Bone marrow (tissue), 2 donors: ENCODE measurements at places on chromosomes 5 and 9.

GRCh38 chr5:55211184-55211874, 15.8 kb downstream of the MCIDAS start:
- DNase-seq = no peak

DNA sequence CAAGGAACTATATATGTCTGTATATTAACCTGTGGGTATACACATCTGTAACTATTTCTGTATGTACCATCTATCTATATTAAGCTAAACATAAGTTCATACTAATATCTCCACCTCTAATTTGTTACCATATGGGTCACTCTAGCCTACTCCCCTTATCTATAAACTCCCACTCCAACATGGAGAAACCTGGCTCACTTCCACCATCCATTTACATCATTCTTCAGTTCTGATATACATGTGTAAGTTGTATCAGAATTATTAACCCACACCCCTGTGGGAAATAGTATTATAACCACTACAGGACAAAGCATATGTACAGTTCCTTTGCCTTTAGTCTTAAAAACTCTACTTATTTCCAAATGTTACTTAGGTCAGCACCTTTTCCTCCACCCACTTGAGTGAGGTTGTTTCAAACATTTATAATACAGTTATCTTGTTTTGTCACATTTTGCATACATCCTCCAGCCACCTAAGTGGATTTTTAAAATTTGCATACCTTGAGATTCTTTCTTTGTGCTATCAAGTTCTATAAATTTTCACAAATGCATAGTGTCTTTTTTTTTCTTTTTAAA, 10.6 kb downstream of the NDFIP1 start:
- DNase-seq = no peak

GRCh38 chr5:180649297-180650039, at the start of gene FLT4:
TSS of gene FLT4 (minus strand) at chr5:180649600. CDS start at chr5:180649545, 55 bp downstream.
- no peak for DNase-seq

GRCh38 chr5:72314571-72315172, 5.4 kb downstream of the MRPS27 start:
- no peak for DNase-seq

DNA sequence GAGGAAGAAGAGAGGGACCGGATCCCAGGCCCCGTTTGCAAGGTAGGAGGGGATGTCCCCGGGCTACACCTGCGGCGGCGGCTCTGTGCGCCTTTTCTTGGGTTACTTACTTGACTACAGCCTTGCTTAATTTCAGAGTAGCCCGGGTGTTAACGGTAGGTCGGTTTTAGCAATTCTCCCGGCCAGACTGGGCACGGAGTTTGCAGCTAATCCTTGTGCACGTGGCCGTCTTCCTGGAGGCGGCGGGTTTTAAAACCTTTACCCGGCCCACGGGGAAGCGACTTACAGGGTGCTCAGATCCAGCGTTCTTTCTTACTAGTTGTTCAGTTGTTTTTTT, 313 bp downstream of the BRIX1 start:
- no peak for DNase-seq

DNA sequence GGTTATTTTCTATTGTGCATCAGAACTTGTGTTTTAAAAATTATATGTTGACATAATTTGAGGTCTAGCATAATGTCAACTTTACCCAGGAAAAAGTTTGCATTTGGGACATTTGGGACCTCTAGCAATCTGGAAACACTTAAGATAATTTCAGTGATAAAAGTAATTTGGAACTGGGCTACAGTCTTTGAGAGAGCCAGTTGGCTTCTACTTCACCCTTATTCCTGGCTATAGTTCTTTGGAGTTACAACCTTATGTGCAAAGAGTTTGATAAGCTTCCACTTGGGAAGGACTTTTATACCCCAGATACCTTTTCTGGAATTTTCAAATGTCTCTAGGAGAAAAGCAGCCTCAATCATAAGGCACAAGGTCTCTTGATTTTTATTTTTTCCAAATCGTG, 139.3 kb downstream of the ARRDC3 start:
- DNase-seq = no peak

- DNase-seq = no peak
These were observed 46.4 kb upstream of the CTNNA1 start for GRCh38 chr5:138706655-138707480.

- DNase-seq = no peak
These were observed 210.1 kb downstream of the EPB41L4A start for GRCh38 chr5:112208699-112209615.

GRCh38 chr5:36820900-36821299, 55.7 kb upstream of the NIPBL start:
- no peak for DNase-seq

GRCh38 chr5:4207486-4207885, 611.9 kb downstream of the IRX1 start:
- DNase-seq = no peak

DNA sequence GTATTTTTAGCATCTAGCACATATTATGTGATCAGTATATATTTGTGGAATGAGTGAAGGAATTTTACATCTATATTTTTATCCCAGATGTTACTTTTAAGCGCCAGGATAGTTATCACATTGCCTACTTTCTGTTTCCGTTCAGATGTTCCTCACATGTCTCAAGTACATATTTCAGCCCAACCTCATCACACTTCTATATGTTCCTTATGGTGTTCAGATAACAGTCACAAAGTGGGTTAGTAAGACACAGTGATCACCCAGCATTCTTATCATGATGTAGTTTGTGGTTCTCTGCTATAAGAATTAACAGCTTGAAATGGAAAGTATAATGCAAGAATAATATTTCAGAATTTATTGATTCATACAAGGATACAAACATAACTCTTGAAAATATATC, 170.0 kb upstream of the RASA1 start:
- DNase-seq = no peak

DNA sequence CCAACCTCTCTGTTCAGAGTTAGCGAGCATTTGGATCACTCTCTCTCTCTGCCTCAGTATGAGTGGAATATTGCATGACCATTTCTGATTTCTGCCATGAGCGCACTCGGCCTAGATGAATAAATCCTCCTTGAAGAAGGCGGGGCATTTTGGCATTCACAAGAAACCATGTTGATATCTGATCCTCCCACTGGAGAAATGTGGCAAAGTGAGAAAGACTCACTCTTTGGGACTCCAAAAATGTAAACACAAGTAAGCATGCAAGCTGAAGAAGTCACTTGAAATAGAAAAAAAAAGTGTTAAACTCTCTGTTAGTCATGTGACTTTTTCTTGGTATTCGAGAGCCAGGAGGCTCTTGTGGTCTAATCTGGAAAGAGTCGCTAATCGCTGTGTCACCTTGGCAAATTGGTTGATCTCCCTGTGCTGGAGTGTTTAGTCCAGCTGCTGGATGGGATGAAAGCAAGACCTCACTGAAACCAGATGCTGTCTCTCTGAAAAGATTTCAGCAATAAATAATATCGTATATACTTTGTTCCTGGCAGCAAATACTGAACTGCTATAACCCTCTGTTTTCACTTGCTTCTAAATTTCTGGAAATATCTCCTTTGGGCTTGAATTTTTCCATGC, 95.5 kb downstream of the GHR start:
- no peak for DNase-seq

- DNase-seq = no peak
These were observed 55.6 kb downstream of the FANCC start for GRCh38 chr9:95261890-95262289.

- DNase-seq = no peak
These were observed 75.7 kb downstream of the WNK2 start for GRCh38 chr9:93259490-93260262.

GRCh38 chr5:146528236-146528635, 12.2 kb upstream of the GPR151 start:
- DNase-seq = no peak

DNA sequence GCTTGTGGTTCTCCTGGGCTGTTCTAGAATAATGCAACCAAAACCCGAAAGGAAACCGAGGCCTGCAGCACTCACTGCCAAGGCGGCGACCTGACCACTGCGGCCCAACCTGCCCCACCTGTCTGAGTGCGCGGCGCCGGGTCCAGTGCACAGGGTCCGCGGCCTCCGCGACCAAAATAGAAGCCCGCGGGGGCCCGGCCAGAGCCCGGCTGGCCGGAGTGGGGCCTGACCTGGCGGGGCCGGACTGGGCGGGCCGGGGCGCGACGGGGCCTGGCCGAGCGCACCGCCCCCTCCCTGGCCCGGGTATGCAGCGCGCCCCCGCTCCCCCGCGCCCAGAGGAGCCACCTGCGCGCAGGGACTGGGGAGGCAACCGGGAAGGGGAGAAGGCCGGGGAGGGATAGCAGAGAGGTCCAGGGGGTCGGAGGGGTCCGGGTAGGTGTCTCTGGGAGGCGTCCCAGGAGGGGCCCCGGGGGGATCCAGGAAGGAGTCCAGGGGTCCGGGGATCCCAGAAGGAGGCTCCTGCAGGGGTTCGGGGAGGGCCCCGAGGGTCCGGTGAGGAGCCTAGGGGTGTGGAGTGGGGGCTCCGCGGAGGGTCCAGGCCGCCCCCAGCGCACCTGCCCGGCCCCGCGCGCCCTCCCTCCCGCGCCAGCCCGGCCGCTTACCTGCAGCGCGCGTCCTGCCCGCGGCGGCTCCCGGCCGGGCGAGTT, 503 bp downstream of the SEMA4D start:
- DNase-seq = no peak

DNA sequence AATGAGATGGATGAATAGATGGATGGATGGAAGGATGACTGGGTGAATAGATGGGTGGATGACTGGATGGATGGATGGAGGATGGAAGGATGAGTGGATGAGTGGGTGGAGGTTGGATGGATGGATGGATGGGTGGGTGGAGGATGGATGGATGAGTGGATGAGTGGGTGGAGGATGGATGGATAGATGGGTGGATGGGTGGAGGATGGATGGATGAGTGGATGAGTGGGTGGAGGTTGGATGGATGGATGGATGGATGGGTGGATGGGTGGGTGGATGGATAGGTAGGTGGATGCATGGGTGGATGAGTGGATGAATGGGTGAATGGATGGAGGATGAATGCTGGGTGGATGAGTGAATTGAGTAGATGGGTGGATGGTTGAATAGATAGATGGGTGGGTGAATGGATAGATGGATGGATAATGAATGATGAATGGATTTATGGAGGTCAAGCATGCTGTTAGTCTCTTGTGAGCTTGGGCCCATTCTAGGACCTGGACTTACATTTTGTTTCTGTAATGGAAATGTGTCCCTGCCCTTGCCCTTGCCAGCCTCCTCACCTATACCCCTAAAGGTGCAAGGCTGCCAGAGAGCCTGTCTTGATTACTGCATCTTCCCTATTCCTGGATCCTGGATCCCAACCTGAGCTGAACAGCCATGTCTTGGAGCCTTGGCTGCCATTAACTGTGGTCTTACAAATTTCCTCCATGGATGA, 159.7 kb upstream of the NFIL3 start:
- DNase-seq = no peak

DNA sequence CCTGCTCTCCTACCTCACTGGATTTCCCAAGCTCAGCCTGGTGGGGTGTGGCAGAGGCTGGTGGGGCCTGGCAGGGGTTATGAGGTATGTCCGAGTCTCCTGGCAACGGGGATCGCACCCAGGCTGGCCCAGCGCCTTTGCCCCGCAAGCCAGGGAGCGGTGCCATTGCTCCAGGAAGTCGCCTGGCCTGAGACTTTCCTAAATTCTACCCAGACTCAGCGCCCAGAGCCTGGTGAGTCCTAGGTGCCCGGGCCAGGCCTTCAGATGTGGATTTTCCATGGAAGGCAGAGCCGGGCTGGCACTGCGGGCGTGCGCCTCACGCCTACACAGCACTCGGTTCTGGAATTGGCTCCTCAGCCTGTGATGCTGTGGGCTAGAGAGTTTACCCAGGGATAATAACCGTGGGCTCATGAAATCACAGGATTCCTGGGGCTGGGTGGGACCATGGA, 155.4 kb upstream of the COL5A1 start:
- DNase-seq = no peak

GRCh38 chr9:114968671-114969070, 38.3 kb upstream of the TNFSF8 start:
- DNase-seq = no peak

DNA sequence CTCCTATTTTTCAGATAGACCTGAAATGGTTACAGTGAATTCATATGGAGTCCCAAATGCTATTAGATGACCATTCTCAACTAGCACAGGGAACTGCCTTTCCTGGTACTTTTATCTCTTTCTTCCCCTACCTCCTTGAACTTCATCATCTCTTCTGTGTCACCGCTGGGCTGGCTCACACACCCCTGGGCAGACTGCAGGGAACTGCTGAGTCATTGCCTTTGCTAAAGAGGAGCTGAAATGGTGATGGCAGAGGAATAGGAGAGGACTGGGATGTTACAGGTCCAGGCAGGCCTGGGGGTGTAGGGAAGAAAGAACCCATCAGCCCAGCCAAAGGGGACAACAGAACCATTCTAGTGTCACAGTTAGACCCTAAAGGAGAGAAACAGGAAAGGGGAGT, 322.3 kb downstream of the ASTN2 start:
- no peak for DNase-seq

DNA sequence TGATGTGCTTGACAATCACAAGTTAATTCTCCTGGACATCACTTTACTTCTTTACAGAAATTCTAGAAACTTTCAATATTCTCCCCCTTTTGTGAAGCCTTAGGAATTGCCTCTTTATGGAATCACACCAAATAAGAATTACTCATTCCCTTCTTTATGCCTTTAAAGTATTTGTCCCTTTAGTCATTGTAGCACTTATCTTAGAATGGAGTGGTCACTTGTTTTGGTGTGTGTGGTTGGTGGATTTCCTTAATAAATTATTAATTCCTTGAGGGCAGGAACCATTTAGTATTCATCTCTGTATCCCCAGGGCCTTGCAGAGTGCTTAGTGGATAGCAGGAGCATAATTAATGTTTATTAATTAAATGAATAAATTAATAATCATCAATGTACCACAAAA, 307.0 kb downstream of the ARRDC3 start:
- no peak for DNase-seq

DNA sequence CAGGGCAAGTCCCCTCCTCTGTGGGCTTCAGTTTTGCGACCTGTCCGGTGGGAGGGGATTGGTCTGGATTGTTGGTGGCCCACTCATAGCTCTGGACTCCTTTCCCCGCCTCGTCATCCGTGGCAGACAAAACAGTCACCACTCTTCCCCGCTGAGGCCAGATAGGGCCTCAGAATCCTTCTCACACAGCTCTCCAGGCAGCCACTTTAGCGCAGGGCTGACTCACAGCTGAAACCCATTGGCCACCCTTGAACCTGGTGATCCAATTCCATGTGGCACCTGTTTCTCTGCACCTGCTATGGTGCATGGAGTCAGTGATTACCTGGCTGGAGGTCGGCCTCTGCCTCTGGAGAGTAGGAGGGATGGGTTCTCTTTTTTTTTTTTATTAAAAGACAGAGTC, 15.8 kb upstream of the CACFD1 start:
- DNase-seq = no peak

GRCh38 chr9:130672466-130672865, 8.1 kb downstream of the PRDM12 start:
- no peak for DNase-seq

DNA sequence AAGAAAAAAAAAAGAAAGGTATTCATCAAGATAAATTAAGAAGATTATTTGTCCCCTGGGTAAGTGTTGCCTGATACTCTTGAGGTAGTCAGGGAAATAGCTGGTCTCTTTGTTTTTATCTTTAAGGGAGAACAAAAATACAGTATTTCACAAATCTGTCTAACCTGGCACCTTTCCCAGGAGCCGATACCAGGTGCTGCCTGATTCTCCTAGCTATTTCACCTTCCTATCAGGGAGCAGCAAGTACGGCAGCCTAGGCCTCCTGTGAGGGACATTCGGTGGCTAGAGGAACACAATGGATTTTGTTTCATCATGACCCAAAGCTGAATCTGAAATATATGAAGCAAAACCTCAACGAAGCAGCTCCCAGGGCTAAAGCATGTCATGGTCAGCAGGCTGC, 86.0 kb downstream of the TARS1 start:
- no peak for DNase-seq

GRCh38 chr5:131913603-131914002, 31.9 kb downstream of the MEIKIN start:
- no peak for DNase-seq

GRCh38 chr5:178246624-178247279, 14.2 kb upstream of the PHYKPL start:
- DNase-seq = no peak
